A549 treated with RU486 at 1 μM for 4 hours (cell line): ENCODE measurements at places on chromosomes 3 and 15. TPM values are rescaled to one million over a fixed set of nuclear protein-coding genes. Genes with fewer than 3 reads are reported as not detected.

The VPS8 gene
- total RNA-seq: 5.2 to 8.5 TPM (median 7.9 TPM) in 5 replicates

The SLCO3A1 gene
- 22.7 to 32.0 TPM (median 30.9 TPM) in 5 replicates for total RNA-seq

The MESP2 gene
- 0.26 to 0.67 TPM (median 0.42 TPM) in 5 replicates for total RNA-seq

The CDC25A gene
- total RNA-seq: 10.1 to 12.3 TPM (median 11.0 TPM) in 5 replicates

The ACTC1 gene
- total RNA-seq: 0.14 to 0.48 TPM (median 0.33 TPM) in 5 replicates

The THSD4 gene
- 15.6 to 22.7 TPM (median 21.4 TPM) in 5 replicates for total RNA-seq

The APOD gene
- 0.56 to 0.82 TPM (median 0.68 TPM) in 5 replicates for total RNA-seq

The MYLK gene
- total RNA-seq: 12.0 to 19.4 TPM (median 15.0 TPM) in 5 replicates

The TEX55 gene
- total RNA-seq: not detected in 5 replicates

The C3orf85 gene
- not detected in 5 replicates for total RNA-seq

The CADM2 gene
- total RNA-seq: 0.18 to 0.24 TPM (median 0.21 TPM) in 3 of 5 replicates, not detected in the others

The SATB1 gene
- total RNA-seq: 0.09 to 0.14 TPM in 2 of 5 replicates, not detected in the others

The CA12 gene
- total RNA-seq: 147 to 174 TPM (median 164 TPM) in 5 replicates

The SKIL gene
- 13.4 to 31.9 TPM (median 25.9 TPM) in 5 replicates for total RNA-seq

The CIDEC gene
- 5.4 to 9.2 TPM (median 6.6 TPM) in 5 replicates for total RNA-seq

The SAMMSON gene
- total RNA-seq: not detected in 5 replicates

The GOLGA6B gene
- total RNA-seq: 0.09 TPM in 1 of 5 replicates, not detected in the others

The IMPG2 gene
- total RNA-seq: 0.02 TPM in 1 of 5 replicates, not detected in the others

The HCN4 gene
- 0.21 to 0.35 TPM (median 0.31 TPM) in 5 replicates for total RNA-seq

The AP4E1 gene
- total RNA-seq: 4.9 to 10.2 TPM (median 9.0 TPM) in 5 replicates

The AP3S2 gene
- total RNA-seq: 33.2 to 83.7 TPM (median 43.5 TPM) in 5 replicates

The MED12L gene
- 0.25 to 0.87 TPM (median 0.50 TPM) in 5 replicates for total RNA-seq

The CHDH gene
- 1.8 to 3.4 TPM (median 2.4 TPM) in 5 replicates for total RNA-seq

The KCNH8 gene
- not detected in 5 replicates for total RNA-seq
